Kidney epithelial cell (primary cell): ENCODE measurements at places on chromosomes 3 and 15.

DNA sequence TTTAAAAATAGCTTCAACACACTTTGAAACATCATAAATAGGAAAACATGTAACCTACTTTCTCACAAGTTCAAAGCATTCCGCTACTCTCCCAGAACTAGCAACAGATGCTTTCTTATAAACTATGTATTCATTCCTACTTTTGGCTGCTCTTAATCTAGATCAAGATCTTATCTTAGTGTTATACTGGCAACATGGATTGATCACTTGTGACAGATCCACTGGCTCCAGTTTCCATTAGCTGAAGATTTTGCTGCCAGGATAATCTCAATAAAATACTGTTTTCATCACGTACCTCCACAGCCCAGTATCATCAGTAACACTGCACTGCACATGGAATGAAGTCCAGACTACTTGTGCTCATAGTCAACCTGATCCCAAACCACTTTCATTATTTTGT, 491.7 kb upstream of the AGTR1 start:
- DNase-seq = no peak

DNA sequence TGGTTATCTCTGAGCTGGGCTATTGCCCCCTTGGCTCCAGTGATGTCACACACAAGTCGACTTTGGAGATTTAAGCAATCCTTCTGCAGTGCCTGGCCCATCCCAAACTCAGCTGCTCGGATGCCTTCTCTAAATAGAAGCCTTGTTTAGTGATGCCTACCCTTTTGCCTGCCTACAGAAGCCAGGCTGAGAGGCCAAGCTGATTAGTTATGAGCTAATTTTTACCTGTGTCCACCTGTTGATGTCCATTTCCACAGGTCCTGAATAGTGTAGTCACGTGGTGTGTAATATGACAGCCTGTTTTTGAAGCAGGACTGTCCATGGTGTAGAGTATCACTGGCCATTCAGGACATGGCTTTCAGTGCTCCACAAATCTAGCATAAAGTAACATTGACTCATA, 45.5 kb downstream of the SSUH2 start:
- no peak for DNase-seq

GRCh38 chr3:174331095-174331800, 527.9 kb upstream of the NAALADL2 start:
- DNase-seq = no peak

- DNase-seq = no peak
Observed at GRCh38 chr3:128060473-128061381, 8.5 kb downstream of the SEC61A1 start.

DNA sequence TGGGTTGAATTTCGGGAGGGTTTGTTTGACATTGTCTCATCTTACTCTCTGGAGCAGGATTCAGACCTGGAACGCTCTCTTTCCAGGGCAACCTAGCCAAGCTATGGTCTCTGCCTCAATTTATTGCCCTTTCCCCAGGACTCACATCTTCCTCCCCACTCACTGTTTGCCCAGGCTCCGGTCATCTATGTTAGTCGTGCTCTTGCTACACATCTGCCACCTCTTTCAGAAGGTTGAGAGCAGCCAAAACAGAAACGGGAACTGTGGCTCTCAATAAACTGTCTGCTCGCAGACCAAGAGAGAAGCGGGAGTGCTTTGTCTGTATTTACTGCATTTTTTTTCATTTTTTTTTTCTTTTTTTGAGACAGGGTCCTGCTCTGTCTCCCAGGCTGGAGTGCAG, 81.6 kb downstream of the ST6GAL1 start:
- DNase-seq = no peak

DNA sequence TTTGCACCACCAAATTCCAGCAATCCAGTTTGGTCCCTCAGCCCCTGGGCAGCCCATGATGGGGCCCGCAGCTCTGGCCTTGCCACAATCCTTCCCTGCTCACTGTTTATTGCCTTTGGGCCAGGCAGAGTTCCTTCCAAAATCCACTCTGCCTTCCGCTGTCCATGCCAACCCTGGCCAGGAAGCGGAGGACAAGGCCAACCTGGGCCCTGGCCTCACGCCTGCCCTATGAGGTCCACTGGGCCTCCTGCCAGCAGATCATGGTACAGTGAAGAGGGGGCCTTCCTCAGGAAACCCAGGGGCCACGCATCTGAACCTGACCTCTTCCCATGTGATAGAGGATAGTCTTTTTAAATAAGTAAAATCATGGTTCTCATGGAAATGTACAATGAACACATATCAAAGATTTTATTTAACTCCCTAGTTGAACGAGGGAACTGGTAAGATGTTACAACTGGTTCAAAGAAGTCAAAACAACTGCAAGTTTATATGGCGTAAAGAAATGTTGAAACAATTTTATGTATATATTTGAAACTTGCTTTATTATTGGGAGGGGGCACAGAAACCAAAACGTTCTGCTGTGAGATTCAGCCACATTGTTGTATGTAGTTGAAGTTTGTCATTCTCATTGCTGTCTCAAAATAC, 95.8 kb upstream of the TNFAIP8L3 start:
- no peak for DNase-seq

GRCh38 chr3:42205800-42206514, 60.0 kb downstream of the CCK start:
- no peak for DNase-seq

GRCh38 chr3:11832981-11833905, 13.4 kb downstream of the TAMM41 start:
- no peak for DNase-seq

DNA sequence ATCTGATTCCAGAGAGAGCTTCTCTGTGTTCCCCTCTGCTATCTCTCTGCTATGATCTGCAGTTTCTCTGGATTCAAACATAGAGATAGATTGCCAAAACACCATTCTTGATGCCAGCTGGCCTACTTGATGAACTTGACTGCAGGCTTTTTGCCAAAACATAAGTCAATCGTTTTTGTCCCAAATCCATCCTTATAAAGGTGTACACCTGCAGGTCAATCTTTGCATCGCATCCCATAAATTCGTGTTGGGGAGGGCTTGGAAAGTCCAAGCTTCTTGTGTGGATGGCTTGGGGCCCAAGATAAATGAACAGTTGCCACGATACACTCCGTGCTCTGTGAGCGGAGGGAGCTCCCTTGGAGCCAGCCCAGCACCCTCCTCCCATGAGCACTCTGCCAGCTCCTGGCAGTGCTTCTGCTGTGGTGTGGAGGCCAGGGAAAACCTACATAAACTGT, 2.7 kb downstream of the CERS3 start:
- DNase-seq = no peak

- DNase-seq = no peak
Observed at GRCh38 chr3:127011270-127011992, 28.5 kb downstream of the PLXNA1 start.

GRCh38 chr15:80188251-80188650, 35.5 kb downstream of the FAH start:
- no peak for DNase-seq

DNA sequence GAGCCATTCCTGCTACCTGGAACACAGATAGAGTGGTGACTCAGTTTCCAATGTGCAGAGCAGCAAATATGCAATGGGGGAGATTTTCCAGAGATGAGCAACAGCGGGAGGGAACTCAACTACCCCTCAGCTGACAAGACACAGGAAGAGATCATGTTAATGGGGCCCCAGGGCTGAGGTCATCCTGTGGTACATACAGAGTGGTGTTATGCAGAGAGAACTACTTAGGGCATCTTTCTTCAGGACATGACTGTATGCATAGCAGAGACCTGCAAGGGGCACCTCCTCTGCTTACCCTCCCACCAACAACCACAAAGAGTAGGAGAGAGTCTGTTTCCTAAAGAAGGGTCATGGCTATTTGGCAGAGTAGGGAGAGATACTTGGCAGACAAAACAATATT, 6.8 kb upstream of the TBC1D5 start:
- DNase-seq = no peak

GRCh38 chr3:152284906-152285305, 16.2 kb downstream of the MBNL1 start:
- DNase-seq = no peak

GRCh38 chr15:85579957-85580694, 199.7 kb downstream of the AKAP13 start:
- DNase-seq = no peak

DNA sequence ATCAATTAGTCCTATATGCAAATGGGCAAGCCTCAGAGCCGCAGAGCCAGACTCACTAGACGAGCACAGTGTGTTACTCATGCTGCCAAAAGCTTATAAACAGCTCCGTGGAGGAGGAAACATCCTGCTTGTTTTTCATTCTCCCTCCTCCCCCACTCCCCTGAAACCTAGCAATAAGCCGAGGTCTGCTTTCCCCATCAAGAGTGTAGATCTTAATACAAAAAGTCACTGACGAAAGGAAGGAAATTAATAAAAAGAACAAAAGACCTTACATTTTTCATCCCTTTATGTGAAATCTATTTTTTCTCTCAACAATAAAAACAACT, 88.5 kb downstream of the XXYLT1 start:
- DNase-seq = peak; percentile 21

DNA sequence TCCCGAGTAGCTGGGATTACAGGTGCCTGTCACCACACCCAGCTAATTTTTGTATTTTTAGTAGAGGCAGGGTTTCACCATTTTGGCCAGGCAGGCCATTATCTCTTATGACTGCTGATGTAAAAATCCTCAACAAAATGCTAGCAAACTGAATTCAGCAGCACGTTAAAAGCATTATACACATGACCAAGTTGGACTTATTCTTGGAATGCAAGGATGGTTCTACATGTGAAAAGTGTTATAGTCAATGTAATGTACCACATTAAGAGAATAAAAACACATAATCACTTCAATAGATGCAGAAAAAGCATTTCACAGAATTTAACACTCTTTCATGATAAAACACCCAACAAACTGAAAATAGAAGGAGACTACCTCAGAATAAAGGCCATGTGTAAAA, 20.2 kb downstream of the RNF13 start:
- DNase-seq = no peak

DNA sequence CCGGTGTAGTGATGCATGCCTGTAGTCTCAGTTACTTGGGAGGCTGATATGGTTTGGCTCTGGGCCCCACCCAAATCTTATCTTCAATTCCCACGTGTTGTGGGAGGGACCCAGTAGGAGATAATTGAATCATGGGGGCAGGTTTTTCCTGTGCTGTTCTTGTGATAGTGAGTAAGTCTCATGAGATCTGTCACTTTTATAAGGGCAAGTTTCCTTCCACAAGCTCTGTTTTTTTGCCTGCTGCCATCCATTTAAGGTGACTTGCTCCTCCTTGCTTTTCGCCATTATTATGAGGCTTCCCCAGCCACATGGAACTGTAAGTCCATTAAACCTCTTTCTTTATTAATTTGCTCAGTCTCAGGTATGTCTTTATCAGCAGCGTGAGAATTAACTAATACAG, 566.7 kb upstream of the NECTIN3 start:
- DNase-seq = no peak

DNA sequence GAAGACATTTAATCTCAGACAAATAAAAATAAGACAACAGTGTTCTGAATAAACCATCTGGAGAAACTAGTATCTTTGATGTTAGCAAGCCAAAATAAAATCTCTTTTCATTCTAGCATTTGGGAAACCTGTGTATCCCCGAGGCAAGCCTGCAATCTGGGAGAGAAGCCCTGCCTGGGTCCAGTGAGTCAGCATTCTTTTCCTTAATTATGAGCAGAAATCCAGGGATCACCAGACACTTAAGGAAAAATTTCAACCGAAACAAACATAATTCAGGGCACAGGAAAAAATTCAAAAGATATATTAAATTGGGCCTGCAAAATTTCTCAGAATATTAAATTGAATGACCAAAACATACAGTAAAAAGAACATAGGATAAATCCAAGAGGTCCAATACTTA, 4.2 kb downstream of the NCBP2 start:
- no peak for DNase-seq
